ENCODE measurements at places on chromosomes 16 and 17.

GRCh38 chr16:337437-337836 lies 15.1 kb downstream of the AXIN1 start:
- DNase-seq: no peak

- no peak for DNase-seq
Observed at GRCh38 chr17:33983824-33984574, 271.1 kb upstream of the CCL2 start.

DNA sequence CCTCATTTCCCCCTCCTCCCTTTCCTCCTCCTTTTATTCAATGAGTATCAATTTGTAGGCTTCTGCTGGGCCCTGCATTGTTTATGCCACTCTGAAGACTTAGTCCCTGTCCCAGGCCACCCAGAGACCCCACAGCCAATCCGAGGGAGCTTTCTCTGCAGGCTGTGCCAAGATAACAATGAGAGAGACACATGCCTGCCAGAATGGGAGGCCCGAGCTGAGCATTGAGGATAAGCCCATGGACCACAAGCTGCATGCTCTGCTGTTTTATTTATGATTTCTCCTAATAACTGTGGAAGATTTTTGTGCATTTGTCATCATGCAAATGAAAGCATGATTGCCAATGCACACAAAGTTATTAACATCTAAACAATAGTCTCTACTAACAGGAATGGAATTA lies 3.0 kb downstream of the RCVRN start:
- no peak for DNase-seq

DNA sequence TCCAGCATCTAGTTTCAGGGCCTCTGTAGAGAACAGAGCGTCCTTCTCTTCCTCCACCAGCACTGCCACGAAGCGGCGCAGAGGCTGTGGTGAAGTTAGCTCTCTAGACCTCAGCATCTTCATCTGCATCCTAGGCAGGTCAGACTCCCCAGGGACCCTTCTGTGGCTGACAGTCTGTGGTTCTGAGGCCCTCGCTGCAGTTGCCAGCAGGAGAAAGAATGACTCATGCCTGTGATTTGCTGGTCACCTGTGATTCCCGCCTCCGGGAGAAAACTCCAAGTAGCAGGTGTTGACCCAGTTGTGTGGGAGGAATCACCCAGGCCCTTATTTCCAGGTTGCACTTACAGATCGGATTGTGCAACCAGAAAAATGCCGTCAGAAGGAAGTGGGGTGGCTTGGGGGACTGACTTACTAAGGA lies 117.3 kb upstream of the CACNG5 start:
- no peak for DNase-seq

GRCh38 chr17:40936437-40936971 lies 942 bp downstream of the KRT23 start:
- DNase-seq: no peak

GRCh38 chr17:29066606-29067005 lies 23.7 kb downstream of the PIPOX start:
- DNase-seq: no peak

GRCh38 chr16:12433691-12434390 lies 369.8 kb downstream of the CPPED1 start:
- DNase-seq: no peak

- no peak for DNase-seq
Observed at GRCh38 chr17:74011966-74012365, 191.5 kb upstream of the RPL38 start.

DNA sequence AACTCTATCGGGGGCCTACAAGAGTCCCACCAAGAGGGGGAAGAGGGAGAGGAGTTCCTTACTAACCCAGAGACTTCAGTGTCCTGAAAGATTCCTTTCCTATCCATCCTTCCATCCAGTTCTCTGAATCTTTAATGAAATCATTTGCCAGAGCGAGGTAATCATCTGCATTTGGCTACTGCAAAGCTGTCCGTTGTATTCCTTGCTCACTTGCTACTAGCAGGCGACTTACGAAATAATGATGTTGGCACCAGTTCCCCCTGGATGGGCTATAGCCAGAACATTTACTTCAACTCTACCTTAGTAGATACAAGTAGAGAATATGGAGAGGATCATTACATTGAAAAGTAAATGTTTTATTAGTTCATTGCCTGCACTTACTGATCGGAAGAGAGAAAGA lies 70.0 kb downstream of the CDK12 start:
- DNase-seq: no peak

DNA sequence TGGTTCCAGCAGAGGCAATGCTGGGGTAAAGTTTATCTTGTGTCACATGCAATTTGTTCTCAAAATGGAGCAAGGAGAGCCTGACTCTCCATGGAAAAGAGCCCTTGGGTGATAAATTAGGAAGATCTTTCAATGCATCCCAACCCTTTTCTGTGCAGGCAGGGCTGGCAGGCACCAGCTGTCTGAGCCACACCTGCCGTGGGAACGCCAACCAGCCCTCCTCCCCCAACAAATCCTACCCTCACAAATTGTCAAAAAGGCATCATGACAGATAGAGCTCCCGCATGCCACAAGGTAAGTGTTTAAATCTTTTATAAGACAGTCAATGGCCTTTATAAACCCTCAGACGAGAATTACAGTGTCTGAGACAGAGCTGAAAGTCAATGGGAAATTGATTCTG lies 418.5 kb upstream of the CDH5 start:
- DNase-seq: no peak

- no peak for DNase-seq
Observed at GRCh38 chr16:81569361-81570034, 124.9 kb downstream of the CMIP start.

- no peak for DNase-seq
Observed at GRCh38 chr17:72022328-72023275, 98.2 kb upstream of the SOX9 start.

All from HTR-8/SVneo (cell line).